Stimulated activated CD8-positive, alpha-beta memory T cell treated with anti-CD3 and anti-CD28 coated beads, Interleukin-15, amount 100 ng/mL, for 4 hours (primary cell): ENCODE measurements at places on chromosomes 7 and 10.

- no peak for DNase-seq
Measured at GRCh38 chr7:137337902-137338301, 5.6 kb downstream of the PTN start.

- no peak for DNase-seq
Measured at GRCh38 chr10:68508090-68508489, 19.2 kb downstream of the SLC25A16 start.

DNA sequence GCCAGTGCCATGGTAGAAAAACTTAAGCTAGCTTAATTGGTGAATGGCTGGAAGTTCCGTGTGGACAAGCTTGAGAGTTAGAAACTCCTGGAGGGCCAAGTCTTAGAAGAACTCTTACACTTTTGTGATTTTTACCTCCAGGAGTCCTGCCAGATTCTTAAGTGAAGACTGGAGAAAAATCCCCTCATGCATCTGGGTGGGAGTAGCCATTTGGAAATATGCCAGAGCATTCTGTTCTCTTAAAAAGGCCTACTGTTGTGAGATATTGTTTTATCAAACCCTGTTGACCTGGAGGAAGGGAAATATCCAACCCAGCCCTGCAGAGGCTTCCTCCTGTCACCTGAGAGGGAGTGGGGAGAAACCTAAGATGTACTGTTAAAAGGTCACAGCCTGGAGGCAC is 17.6 kb upstream of the MCM10 start:
- DNase-seq, result no peak

DNA sequence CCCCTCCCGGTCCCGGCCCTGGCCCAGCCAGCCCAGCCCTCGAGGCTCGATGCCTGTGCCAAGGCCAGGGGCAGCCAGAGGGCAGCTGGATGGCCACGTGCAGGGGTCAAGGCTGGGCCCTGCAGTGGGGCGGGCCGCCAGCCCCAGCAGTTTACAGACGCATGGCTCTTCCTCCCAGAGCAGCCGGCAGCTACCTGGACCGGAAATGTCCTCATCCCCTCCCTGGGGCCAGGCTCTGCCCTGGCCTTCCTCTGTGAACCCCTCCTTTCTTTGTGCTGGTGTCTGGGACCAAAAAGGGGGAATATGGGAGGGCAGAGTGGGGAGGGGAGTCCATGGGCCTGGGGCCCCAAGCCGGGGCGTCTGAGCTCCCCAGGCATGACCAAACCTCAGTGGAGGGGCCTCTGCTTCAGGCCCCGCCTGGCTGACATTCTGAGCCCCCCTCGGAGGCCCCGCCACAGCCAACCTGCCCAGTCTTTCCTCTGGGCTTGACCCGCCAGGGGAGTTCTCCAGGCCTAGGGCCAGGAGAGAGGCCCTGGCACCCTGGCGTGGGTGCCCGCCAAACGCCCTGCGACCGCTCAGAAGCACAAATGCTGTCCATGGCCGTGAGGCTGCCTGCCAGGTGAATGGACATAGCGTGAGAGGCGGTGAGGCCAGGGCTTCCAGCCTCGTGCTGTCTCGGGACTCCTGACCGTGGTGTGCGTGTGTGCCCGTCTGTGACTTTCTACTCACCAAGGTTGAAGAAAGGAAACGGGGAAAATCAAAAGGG is 24.7 kb upstream of the AMZ1 start:
- DNase-seq, result no peak

GRCh38 chr7:108824840-108825580 is 255.3 kb downstream of the DNAJB9 start:
- DNase-seq, result no peak
